ENCODE measurements at places on chromosomes 6 and 20.

DNA sequence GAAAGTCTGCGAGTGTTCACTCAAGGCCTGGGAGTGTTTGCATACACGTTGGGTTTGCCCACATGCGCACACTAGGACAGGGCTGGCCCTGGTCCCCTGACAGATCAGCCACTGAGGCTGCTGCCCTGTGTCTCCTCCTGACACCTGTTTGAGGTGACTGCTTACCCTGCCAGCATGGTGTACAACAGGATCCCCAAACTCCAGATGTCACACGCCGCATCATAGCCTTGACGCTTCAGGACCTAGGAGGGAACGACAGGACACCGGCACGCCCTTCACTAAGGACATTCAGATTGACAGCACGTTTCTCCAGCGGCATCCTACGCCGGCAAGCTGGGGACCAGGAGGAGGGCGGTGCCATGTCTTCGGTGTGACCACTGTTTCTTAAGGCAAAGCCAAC is 37.0 kb upstream of the MPC1 start:
- no peak for DNase-seq

DNA sequence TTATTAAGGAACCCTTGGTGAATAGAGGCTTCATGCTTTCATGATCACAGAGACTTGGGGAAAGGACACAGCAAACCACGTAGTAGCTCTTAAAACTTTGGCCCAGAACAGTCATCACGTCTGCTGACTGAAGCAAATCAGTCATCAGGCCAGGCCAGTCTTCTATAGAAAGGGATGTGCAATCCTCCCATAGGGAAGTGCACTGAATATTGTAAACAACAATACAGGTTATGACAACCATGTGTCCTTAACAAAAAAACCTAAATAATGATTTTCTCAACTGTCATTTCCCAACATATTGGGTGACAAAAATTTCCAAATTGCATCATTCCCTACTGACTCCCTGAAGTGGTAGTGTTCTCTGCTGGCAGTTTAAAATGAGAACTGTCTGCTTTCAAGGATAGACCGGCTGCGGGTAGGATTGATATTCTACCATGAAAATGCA is 388.2 kb upstream of the CITED2 start:
- DNase-seq, result no peak

GRCh38 chr6:35242486-35242885 is 17.0 kb upstream of the ZNF76 start:
- DNase-seq, result no peak

GRCh38 chr6:77778527-77778926 is 125.7 kb downstream of the MEI4 start:
- no peak for DNase-seq

- DNase-seq, result no peak
These were observed 4.0 kb upstream of the FOXS1 start for GRCh38 chr20:31849306-31849930.

DNA sequence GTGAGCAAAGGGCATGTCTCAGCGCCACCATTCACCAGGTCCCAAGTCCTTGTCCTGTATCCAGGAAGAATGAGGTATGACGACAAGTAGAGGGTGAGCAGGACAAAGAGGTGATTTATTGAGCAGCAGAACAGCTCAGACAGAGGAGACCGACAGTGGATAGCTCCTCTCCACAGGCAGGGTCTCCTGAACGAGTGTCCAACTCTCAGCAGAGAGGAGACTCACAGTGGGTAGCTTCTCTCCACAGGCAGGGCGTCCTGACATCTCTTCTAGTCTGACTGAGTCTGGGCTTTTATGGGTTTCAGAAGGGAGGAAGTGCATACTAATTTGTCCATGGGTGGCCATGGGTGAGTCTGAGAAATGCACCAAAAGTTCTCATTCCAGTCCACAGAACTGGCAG is 204.7 kb downstream of the ANKRD60 start:
- DNase-seq, result no peak

DNA sequence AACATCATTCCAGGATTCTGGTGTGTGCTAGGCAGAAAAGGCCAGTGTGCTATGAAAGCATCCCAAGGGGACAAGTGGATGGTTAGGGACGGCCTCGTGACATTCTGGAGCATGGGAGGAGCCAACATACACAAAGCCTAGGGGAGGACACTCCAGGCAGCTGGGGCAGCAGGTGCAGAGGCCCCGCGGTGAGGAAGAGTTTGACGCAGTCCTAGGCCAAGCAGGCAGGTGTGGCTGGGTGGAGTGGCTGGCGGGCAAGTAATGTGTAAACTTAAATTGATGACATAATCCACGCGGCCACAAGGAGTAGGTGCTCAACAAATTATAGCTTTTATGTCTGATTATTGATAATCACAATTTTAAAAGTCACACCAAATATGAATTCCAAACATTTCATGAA is 93.6 kb downstream of the TMEM242 start:
- no peak for DNase-seq

GRCh38 chr20:38952153-38952552 is 10.0 kb upstream of the DHX35 start:
- DNase-seq, result no peak

DNA sequence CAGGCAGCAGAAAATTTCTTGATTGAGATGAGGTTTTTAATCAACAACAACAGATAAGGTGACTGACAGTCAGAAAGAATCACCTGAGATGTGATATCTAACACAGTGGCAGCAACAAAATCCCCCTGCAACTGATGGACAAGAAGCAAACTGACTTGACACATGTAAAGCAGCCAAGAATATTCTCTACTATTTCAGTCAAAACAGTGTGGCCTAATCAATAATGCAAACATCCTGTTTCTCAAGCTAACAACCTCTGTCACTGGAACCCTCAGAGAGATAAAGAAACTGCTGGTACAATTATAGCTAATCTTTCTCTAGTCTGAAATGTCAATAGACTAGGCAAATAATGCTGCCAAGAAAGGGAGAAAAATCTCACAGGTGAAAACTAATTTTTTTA is 4.6 kb upstream of the CGA start:
- DNase-seq, result no peak

GRCh38 chr6:159464816-159465215 is 228.2 kb downstream of the SOD2 start:
- DNase-seq, result no peak

DNA sequence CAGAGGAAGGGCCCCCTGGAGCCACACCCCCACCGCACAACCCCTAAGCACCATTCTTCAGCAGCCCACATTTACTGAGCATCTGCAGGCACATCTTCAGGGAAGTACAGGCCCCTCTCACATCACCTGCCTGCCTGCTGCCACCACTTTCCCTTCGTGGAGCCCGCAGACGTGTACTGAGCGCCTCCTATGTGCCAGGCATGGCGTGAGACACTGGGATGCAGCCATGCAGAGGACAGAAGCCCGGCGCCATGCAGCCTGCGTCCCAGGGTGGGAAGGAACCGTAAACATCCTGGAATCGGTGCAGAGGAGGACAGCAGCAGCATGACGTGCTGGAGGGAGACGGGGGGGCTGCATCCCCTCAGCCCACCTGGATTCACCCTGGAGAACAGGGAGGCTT is 78.1 kb downstream of the GRM4 start:
- DNase-seq, result no peak

GRCh38 chr6:111890988-111891387 is 17.7 kb upstream of the FYN start:
- no peak for DNase-seq

- DNase-seq, result no peak
These were observed 185.5 kb downstream of the CDH4 start for GRCh38 chr20:61437280-61438206.

DNA sequence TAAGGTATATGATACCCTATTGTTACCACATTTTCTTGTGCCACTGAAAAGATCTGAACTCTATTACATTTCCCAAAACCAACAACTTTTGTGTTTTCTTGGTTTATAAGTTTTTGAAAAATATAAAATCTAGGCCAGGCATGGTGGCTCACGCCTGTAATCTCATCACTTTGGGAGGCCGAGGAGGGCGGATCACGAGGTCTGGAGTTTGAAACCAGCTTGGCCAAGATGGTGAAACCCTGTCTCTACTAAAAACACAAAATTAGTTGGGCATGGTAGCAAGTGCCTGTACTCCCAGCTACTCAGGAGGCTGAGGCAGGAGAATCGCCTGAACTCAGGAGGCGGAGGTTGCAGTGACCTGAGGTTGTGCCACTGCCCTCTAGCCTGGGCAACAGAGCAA is 34.3 kb downstream of the SAMHD1 start:
- no peak for DNase-seq

DNA sequence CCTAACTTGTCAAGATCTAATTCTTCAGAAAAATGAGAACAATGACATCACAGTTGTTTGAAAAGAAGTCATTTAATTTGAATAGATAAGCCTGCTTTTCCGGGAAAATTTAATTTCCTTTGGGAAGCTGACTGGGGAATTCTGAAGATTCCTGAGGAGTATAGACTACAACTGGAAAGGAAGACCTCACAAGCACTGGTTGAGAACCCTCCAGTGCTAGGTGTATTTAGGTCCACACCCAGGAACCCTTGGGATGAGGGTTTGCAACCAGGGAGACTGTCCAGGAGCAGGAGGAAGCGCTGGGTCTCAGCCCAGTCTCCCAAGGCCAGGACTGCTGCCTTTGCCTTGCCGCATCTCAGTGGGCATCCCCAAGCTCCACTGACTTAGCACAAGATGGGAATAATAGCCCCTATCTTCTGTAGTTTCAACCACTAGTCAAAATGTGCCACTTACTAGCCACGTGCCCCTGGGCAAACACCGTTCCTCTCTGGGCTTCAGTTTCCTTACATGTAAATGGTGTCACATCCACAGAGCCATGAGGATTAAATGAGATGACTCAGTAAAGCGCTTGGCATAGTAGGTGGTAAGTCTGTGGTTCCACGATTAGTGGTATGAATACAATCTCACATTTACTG is 6.9 kb upstream of the CD93 start:
- DNase-seq, result no peak

DNA sequence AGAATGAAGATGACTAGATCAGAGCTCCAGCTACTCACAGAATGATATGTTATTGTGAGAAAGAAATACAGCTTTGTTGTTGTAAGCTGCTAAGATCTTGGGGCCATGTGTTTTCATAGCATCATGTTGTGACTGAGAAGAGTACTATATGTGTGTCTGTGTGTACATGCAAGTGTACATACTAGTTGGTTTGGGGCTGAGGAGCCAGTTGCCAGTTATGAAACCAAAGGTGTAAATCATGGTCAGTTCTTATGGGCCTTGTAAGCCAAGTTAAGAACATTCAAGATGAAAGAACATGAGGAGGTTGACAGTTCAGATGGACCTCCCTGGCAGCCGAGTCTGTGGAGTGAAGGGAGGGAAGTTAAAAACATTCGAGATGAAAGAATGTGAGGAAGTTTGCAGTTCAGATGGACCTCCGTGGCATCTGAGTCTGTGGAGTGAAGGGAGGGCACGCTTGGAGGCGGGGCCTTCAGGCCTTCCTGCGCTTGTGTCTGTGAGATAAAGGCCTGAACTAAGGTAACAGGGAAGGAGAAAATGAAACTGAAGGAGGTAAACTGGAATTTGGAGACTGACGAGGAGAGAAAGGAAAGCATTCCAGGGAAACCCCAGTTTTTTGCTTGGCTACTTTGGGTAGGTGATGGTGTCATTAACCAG is 13.9 kb downstream of the AFDN start:
- no peak for DNase-seq

DNA sequence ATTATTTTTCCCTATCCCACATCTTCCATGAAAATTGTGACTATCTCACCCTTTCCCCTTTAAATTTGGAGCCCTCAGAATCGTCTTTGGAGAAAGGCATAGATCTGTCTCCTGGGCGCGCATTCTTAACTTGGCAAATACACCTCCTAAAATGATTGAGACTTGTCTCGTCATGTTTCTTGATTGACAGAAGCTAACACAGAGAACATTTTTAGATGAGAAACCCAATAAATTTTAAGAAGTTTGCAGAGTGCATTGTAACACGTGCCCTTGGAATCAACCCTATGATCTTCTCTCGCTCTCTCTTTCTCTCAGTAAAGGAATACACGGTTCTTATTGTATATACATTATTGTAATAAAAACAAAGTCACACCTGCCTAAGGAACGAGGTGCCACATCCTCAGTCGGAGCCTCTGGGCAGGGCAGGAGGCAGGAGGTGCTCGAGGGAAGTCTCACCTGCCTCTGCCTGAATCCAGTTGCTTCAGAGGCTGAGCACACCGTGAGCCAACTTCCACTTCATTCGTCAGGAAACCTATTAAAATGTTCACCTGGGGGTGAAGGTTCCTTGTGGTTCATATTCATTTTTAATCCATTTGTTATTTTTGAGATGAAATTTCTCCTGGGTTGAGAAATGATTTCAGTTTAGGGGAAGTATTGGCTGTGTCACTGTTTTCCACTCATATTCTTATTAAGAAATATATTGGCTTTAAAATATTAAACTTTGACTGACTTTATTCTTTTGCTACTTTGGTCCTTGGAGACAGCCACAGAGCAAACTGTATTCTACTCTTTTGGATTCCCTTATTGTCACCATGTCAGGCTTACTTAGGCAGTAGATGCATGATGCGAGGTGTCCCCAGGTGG is 90.5 kb upstream of the THBS2 start:
- no peak for DNase-seq

- no peak for DNase-seq
These were observed 40.0 kb downstream of the DSTN start for GRCh38 chr20:17609811-17610377.

GRCh38 chr6:158565122-158565429 is 5.2 kb downstream of the TMEM181 start:
- DNase-seq, result no peak

GRCh38 chr6:167238694-167239467 is 52.2 kb upstream of the UNC93A start:
- no peak for DNase-seq

- DNase-seq, result no peak
These were observed 28.3 kb upstream of the FBXO30 start for GRCh38 chr6:145842693-145843546.

DNA sequence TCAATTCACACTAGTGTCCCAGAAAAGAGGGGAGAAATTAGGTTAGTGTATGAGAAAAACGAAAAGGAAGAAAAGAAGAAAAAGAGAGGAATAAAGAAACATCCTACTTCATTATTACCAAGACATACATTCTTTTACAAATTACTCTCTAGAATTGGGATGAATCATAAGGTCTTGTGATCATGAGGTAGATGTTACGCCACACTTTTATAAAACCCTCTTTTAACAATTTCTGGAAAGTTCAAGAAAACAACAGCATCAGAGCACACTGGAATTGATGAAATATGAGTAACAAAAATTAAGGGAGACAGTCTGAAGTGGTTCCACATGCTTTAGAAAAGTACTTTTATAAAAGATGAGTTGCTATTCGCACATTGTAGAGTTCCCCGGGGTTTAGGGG is 32.6 kb upstream of the NRSN1 start:
- no peak for DNase-seq

GRCh38 chr6:137795501-137795900 is 71.6 kb upstream of the TNFAIP3 start:
- no peak for DNase-seq

DNA sequence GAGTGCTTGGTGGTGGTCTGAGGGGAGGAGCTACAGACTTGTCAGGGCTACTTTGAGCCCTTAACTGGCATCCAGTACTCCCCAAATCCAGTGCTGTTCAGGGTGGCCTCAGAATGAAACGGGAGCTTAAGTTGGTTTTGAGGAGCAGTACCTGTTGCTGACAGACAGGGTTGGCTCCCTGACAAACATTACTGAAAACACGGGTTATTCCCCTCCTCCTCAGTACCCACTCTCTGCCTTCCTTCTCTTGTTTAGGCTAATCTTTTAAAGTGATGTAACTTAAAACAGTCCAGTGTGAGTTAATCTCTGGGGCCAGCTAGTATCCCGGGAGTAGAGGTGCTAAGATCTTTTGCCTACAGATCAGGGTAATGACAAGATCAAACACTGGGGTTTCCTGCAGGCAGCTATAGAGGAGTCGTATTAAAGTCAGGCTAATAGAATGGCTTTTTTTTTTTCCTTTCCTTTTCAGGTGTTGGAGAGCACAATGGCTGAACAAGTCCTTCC is 3.7 kb downstream of the TNFAIP3 start:
- no peak for DNase-seq

GRCh38 chr6:79894939-79895338 is 52.4 kb downstream of the ELOVL4 start:
- no peak for DNase-seq
